ENCODE measurements at places on chromosomes 13 and 19.

- no peak for DNase-seq
Observed at GRCh38 chr19:3065675-3066357, 3.5 kb upstream of the TLE5 start.

DNA sequence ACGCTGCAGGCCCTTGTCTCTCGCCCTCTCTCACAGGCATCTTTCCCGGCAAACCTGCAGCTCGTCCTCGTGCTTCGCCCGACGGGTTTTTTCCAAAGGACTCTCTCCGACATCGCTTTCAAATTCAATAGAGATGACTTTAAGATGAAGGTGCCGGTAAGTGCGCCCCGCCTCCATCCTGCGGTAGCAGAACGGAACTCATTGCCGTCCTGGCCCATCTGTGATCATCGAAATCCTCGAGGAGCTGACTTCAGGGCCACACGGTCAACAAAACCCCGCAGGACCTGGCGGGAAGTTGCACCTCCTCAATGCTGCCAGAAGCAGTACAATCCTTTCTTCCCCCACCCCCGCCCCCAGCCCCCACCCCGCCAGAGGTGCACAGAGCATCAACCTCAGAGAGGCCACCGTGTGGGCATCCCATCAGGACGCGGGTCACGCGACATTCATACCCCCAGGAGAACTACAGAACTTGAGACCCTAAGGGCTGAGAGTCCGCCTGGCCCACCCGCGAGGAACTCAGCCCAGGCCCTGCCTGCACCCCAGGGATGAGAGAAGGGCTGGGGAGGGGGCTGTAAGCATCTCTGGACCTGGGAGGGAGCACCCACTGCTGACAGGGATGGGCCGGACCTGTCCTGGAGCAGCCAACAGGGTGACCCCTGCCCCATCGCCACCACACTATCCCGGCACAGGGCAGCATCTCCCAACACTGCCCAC, 44.9 kb upstream of the F7 start:
- no peak for DNase-seq

DNA sequence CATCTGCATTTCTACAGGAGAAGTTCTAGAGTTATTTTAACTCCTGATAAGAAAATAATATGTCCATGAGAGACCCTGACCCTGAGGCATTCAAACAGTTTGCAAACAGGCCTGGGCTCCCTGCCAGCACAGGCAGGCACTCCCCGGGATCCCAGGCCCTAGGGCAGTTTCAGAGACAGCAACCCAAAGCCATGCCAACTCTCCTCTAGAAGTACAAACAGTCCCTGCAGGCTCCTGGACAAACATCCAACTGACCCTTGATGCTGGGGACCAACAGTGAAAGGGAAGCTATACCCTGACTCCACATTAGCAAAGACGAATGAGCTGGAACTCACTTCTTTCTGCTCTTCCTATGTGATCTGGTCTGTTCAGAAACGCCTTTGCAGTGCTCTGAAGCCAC, 44.8 kb downstream of the CCDC70 start:
- no peak for DNase-seq

DNA sequence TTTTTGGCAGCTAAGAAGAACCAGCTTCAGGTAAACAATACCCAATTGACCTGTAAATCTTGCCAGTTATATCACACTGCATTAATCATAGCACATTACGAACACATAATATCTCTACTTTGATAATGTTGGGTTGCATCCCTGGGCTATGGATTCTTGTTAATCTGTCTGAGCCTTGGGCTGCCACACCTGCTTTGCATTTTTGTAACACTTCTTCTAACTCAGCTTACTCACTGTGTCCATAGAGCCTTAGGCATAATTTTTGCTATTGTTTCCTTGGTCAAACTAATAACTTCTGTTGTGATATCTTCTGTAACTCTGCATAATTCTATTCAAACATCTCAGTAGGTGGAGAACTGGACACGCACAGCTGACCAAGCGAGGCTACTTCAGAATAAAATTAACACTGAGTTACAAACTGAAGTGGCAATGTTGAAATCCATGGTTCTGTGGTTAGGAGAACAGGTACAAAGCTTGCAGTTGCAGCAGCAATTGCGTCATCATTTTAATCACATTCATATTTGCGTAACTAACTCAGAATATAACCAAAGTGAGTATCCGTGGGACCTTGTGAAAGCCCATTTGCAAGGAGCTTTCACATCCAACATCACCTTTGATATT, 6.4 kb downstream of the ZNF350 start:
- no peak for DNase-seq

DNA sequence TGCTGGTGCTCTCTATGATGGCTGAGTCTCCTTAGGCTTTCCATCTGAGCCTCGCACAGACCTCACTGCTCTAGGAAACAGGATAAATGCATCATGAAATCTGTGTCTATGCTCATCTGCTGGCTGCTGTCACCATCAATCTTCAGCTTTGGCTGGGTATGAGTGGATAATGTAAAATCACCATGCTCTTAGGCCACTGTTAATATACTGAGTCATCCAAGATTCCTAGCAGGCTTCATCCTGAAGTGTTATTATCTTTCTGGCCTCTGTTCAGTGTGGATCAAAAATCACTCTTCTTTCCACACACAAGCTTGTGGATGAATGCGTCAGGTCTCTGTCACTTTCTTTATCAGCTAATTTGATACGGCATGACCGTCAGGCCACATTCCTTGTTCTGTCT, 317.4 kb downstream of the NALCN start:
- no peak for DNase-seq

DNA sequence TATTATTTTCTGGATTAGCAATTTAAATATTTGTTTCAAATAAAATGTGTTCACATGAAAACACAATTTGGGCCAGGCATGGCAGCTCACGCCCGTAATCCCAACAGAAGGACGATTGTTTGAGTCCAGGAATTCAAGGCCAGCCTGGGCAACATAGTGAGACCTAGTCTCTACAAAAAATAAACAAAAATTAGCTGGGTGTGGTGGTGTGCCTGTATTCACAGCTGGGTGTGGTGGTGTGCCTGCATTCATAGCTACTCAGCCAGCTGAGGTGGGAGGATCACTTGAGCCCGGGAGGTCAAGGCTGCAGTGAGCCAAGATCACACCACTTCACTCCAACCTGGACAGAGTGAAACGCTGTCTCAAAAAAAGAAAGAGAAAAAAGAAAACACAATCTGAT, 46.4 kb downstream of the KPNA3 start:
- DNase-seq, result no peak

DNA sequence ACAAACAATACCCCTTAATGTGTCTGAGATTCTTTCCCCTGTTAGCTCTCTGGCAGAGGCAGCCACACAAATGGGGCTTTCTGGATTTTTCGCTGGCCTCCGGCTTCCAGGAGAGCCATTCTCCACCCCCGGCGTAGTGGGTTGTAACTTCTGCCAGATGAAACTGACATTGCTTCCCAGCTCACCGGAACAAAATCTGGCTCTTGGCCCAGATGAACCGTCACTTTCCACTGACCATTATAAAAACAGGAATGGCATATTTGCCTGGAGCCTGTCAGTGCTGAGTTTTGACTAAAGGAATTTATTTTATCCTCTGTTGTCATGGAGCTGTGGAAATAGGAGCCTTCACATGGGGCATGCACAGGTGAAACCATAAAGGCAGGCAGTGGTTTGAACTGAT, 120.6 kb upstream of the GPR12 start:
- no peak for DNase-seq

DNA sequence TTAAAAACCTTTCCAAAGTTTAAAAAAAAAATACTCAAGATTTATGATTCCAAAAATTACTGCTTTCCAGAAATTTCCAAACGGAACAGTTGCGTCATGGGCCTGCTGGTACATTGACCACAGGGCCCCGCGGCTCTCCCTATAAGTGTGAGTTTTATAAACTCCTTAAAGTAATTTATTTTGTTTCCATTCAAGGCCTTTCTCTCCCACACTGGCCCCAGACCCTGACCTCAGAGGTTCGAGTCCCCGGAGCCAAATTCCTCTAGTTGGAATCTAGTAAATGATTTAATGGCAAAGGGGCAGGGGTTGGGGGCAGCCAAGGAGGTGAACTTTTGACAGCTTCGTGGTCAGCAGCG, 97.5 kb downstream of the INSR start:
- DNase-seq, result no peak

- no peak for DNase-seq
Observed at GRCh38 chr13:62061751-62062150, 646.1 kb upstream of the PCDH20 start.

DNA sequence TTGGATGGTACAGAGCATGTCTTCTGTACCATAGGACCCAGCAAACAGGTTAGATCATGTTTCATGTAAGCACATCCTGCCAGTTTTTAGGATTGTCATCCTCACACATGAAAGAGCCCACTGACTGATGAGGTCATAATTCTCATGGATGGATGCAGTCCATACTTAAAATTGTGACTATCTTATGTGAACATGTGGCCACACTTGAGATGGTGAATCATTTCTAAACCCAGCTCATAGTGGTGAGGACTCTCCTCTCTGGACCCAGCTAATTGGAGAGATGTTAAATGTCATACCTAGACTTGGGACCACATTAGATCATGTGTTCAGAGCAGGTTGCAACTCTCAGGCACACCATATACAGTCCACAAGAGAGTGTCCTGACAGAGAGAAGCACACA, 24.8 kb upstream of the ZNF254 start:
- DNase-seq, result no peak

GRCh38 chr13:106490569-106491321, 44.7 kb downstream of the EFNB2 start:
- DNase-seq, result no peak

GRCh38 chr13:43374621-43375020, 351.2 kb downstream of the DNAJC15 start:
- DNase-seq, result peak; percentile 89

GRCh38 chr13:46296115-46296822, 84.5 kb downstream of the LRRC63 start:
- no peak for DNase-seq

GRCh38 chr19:28009696-28010095, 1203.3 kb downstream of the UQCRFS1 start:
- DNase-seq, result no peak

GRCh38 chr19:17868669-17869068, 3.1 kb upstream of the SLC5A5 start:
- no peak for DNase-seq

DNA sequence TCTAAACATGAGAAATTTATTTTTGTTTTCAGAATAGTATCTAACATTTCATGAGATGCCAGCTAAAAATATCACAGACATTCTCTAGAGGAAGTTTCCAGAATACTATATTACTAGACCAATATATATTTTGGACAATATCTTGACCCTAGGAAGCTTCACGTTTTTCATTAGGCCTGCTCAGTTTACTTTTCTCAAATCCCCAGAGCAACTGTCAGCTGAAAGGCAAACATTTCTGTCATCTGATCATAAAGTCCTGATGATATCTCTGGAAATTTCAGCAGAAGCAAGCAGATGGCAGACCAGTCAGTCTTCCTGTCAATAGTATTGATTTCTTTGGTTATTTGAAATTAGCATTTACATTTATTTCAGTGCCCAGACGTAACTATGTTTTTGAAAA, 4.0 kb downstream of the POSTN start:
- DNase-seq, result no peak

- DNase-seq, result no peak
Observed at GRCh38 chr13:106551751-106552150, 16.2 kb downstream of the ARGLU1 start.

DNA sequence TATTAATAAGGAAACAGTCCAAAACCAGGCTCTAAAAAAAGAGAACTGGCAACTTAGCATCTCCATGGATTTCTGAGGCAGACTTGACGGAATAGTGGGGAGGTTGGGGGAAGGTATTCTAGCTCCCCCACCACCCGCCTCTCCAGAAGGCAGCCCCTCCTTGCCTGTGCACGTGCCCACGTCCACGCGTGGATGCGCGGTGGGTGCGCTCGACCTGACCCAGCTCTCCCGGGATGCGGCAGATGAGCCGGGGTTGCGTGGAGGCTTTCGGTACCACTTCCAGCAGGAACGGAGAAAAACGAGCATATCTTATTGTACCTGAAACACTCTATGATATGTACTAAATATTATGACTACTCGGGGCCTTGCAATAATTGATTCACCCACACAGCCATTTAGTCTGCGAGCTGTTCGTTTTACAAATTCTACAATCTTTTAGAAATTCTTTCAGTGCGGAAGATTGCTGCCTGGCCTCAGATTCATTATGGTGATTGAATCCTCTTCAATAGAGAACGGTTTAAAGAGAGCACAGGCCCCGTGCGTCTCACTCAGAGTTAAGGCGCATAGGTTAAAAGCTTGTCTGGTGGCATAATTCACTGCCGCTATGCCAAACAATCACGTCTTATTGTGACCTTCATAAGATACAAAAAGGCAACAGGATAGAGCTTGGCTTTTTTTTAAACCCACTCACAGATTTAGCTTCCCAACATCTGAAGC, 117.9 kb downstream of the URI1 start:
- no peak for DNase-seq

DNA sequence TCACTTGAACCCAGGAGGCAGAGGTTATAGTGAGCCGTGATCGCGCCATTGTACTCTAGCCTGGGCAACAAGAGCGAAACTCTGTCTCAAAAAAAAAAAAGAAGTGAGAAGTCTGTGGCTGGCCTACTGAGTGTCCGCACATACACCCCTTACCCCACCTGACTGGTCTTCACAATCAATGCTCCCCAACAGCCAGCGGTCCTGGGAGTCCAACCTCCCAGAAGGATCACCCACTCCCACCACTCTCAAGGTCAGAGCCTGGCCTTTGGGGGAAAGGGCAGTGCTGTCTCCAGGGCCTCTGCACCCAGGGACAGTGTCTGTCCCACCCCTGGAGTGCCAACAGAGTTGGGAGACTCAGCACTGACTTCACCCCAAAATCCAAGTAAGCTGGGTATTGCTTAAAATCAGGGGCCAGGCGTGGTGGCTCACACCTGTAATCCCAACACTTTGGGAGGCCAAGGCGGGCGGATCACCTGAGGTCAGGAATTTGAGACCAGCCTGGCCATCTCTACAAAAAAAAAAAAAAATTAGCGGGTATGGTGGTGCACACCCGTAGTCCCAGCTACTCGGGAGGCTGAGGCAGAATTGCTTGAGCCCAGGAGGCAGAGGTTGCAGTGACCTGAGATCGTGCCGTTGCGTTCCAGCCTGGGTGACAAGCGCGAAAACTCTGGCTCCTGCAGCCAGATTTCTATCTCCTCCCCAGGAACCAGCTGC, 2.3 kb upstream of the CD320 start:
- no peak for DNase-seq

GRCh38 chr13:108137176-108137575, 78.2 kb downstream of the LIG4 start:
- no peak for DNase-seq

GRCh38 chr13:46679369-46680120, 117.4 kb downstream of the ESD start:
- no peak for DNase-seq

GRCh38 chr13:100100115-100100879, 11.4 kb downstream of the PCCA start:
- peak; percentile 47 for DNase-seq

DNA sequence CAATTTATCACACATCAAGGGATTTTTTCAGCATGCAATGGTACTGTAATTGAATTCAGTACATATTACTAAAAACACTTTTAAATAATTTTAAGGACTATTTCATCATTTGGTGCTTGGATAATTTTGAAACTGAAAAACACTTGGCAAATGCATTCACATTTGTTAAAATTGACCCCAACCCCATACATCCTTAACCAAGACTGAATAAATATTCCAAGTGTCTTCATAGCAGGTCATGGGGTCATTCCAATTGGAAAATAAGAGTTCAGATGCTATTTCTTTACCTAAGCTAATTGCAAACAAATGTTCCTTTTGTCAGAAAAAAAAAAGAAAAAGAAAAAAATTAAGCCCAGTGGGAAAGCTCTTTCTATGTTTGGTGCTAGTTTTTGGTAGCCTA, 516.4 kb upstream of the SPRY2 start:
- DNase-seq, result no peak

- no peak for DNase-seq
Observed at GRCh38 chr19:31881988-31882387, 463.4 kb upstream of the ZNF507 start.

- no peak for DNase-seq
Observed at GRCh38 chr13:91721413-91721812, 323.0 kb downstream of the GPC5 start.
